ENCODE measurements at places on chromosomes 4 and X. TPM values are rescaled to one million over a fixed set of nuclear protein-coding genes. Genes with fewer than 3 reads are reported as not detected.

The HTT gene
- total RNA-seq, result 40.5 TPM

The AWAT2 gene
- not detected for total RNA-seq

The DRD5 gene
- total RNA-seq, result not detected

The SATL1 gene
- total RNA-seq, result not detected

The COMMD8 gene
- total RNA-seq, result 4.6 TPM

The OCIAD2 gene
- total RNA-seq, result 7.3 TPM

The LANCL3 gene
- not detected for total RNA-seq

The SPANXC gene
- not detected for total RNA-seq

The CNOT6L gene
- total RNA-seq, result 19.2 TPM

The VCX gene
- not detected for total RNA-seq

The CT55 gene
- not detected for total RNA-seq

The HTN1 gene
- total RNA-seq, result not detected

GRCh38 chr4:81786063-81786763 is 314.5 kb upstream of the RASGEF1B start:
- peak; percentile 6 for DNase-seq

DNA sequence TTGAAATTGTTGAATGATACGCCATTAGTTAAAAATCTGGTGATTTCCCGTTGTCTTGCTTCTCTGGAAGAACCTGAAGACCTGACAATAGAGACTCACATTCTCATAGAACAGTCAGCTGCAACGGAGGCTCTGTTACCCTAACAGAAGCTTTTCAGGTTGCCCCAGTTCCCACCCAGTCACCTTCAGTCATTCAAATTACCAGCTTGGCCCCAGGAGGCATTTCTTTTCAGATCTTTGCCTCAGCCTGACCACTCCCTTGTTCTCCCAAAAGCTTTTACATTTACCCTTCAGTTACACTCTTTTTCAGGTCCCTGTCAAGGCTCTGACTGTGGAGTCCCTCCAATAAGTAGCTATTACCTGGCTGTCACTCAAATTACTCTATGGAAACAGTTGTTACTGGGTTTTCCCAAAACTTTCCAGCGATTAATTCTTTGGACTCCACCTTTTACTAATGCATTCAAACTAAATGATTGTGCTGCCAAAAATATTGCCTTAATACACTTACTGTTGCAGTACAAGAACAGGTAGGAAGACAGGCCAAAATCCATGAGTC is 162.2 kb upstream of the FTHL17 start:
- no peak for DNase-seq

DNA sequence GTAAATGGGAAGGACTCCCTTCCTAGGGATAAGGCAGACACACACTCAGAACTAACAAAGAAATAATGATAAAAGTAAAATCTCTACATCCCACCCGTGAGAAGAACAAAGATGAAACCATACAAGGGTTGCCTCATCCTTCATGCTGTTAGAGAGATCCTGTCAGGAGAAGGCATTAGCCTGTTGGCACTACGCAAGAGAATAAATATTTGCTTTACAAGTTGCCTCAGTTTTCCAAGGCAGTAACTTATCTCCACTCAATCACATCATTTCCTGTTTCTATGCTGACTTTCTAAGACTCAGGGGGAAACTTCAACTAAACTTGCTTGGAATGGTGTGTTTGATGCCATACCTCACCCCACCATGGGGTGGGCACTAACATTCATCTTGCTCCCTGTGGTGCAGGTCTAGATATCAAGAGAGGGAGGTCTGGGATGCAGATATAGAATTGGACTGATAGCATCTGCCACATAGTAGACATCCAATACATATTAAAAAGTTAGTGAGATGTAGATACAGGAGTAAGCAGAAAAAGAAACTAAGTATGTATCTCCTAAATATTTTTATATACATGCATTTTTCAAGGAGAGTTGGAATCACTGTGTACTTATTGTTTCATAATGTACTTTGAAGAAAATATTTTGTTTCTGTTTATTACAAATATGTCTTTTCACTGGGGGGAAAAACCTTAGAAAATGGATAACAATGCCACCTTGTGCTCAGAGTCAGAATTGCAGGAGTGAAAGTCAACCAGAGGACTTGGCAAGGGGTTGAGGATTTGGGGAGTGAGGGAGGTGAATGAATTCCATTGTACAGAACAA is 57.2 kb upstream of the BEX4 start:
- peak; percentile 29 for DNase-seq

GRCh38 chr4:6826781-6827508 is 44.4 kb downstream of the KIAA0232 start:
- DNase-seq, result no peak

- DNase-seq, result no peak
Measured at GRCh38 chr4:165842684-165843083, 30.4 kb upstream of the TLL1 start.

DNA sequence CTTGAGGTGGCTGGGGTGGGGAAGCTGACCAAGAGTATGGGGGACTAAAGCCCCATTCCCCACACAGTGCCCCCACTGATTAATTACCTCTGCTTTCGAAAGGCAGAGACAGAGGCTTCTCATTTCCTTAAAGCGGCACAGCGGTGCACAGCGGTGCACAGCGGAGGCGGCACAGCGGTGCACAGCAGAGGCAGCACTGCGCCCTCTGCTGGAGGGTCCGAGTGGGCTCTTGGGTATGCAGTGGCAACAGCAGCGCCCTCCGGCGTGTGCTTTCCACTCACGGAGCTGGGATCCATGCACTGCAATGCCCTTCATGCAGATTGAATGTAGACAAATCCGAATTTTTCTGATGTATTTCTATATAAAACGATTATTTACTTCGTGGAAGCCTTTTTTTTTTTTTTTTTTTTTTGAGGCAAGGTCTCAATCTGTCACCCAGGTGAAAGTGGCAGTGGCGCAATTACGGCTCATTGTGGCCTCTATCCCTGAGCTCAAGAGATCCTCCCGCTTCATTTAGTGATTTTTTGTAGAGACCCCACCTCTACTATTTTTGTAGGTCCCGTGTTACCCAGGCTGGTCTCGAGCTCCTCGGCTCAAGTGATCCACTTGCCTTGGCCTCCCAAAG is 19.7 kb upstream of the PRPS2 start:
- DNase-seq, result peak; percentile 76

- DNase-seq, result no peak
Measured at GRCh38 chrX:99703473-99703872, 706.6 kb downstream of the PCDH19 start.

- DNase-seq, result no peak
Measured at GRCh38 chr4:74308215-74308614, at the start of gene EPGN. Gene EPGN (plus strand): TSS chr4:74308470. CDS start chr4:74308534, 64 bp downstream.
